Activated CD4-positive, alpha-beta T cell treated with anti-CD3 and anti-CD28 coated beads, Interleukin-2, amount 50 U/mL, for 24 hours (primary cell): ENCODE measurements at places on chromosomes 4 and X.

- DNase-seq = peak; percentile 7
Observed at GRCh38 chrX:44245733-44246132, 97.7 kb downstream of the EFHC2 start.

GRCh38 chrX:71181910-71182799, 37.5 kb downstream of the NLGN3 start:
- DNase-seq = peak; percentile 81

- DNase-seq = no peak
Observed at GRCh38 chr4:180179146-180179545, 2064.1 kb upstream of the TENM3 start.

GRCh38 chr4:55074386-55074785, 51.0 kb downstream of the KDR start:
- no peak for DNase-seq

- DNase-seq = no peak
Observed at GRCh38 chr4:8768357-8768999, 103.2 kb downstream of the HMX1 start.

GRCh38 chr4:74159143-74159709, 1.3 kb downstream of the MTHFD2L start:
- DNase-seq = no peak

- DNase-seq = no peak
Observed at GRCh38 chrX:136671006-136671610, 23.1 kb downstream of the CD40LG start.

GRCh38 chrX:153902385-153902784, 2.1 kb upstream of the AVPR2 start:
- no peak for DNase-seq

DNA sequence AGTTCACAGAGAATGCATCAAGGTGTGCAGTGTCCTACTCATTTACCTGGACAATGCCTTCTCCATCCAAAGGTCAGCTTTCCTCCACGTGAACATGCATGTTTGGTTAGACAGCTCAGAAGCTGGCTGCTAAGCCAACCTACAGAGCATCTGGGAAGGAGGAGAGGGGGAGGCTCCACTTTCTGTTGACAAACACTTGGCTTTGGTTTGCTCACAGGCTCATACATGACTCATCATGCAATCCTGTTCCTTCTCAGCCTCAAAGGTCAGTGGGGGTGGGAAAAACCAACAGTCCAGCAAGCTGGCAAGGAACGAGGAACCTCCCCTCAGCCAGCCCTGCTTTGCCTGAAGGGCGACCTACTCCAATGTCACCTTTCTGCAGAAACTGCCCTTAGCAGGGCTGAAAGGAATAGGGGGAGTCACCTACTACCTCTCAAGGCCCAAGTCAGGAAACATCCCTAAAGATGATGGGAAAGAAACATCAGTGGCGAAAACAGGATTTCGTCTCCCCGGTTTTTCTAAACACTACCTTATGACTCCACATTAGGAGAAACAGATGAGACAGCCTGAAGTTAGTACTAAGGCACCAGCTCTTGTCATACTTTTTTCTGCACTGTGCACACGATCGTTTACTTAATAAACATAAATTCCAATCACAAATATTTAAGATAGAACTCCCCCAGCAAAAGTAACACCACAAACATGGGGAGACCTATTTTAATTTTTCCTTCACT, 37.9 kb downstream of the RELL1 start:
- no peak for DNase-seq

DNA sequence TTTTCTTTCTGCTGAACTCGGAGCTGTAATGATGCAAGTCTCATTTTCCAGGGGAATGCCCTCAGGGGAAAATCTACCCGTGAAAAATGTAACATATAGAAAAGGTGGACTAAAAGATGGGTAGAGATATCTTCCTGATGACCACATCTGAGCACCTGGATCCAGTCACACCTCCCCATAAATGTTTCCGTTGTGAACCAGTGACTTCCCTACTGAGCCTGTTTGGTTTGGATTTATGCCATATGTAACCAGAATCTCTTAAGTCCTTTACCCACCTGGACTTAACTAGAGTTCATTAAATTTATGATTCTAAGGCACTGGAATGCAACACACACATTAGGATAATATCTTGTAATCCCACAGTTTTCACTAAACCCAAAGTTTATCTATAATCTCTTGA, 171.1 kb downstream of the ZNF330 start:
- no peak for DNase-seq

GRCh38 chr4:155972098-155972497, 18.4 kb upstream of the CTSO start:
- DNase-seq = no peak

DNA sequence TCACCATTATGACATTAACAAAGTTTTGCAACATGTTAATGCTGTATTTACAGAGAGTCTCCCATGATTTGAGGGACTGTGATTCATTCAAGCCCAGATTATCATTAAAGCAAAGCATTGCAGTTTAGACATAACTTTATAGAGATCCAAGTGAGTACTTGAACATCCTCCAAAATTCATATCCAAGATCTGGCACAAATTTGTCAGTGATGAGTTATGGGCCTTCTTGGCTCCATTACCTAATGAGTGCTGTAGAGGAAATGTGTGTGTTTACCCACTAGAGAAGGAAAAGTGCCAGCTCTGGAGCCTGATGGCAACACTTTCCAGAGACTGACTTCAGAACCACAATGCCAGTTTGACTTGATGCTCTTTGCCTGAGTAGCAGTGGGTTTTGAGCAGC, 432.3 kb downstream of the GALNTL6 start:
- no peak for DNase-seq

- no peak for DNase-seq
Observed at GRCh38 chrX:24862343-24862742, 153.4 kb downstream of the ARX start.

GRCh38 chrX:33726281-33727160, 405.6 kb downstream of the FAM47A start:
- no peak for DNase-seq

DNA sequence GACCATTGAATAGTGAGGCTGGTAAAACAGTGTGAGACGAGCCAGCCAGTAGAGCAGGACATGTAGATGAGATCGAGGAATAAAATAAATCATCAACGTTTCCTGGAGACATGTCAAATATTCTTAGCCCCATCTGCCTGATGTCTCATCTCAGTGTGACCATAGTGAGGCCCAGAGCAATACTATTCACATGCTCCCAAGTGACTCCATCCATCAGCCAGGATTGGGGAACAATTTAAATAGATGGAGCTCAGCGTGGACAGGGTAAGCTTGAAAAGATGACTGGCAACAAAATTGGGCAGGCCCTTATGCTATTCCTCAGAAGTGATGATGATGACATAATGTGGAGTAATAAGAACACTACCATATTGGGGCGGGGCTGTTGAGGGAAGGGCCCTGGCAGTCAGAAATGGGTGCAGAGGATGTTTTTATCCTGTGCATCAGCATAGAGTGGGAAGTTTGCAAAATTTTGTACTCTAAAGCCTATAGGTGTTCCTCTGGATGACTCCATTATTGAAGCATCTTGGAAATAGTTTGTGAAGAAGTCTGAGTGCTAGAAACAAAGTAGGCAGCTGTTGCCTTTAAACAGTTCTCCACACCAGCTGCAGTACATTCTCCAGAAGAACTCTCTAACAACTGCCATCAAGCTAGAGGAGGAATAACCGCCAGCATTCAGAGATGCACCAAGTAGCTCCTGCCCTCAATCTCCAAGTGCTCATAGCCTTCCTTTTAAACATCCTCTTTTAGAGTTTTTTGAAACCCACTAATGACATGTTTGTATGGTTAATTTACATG, 333.0 kb downstream of the DCHS2 start:
- DNase-seq = no peak

- DNase-seq = no peak
Observed at GRCh38 chrX:4110964-4111363, 397.5 kb upstream of the PRKX start.

- no peak for DNase-seq
Observed at GRCh38 chr4:163194593-163194992, 27.9 kb upstream of the NAF1 start.

DNA sequence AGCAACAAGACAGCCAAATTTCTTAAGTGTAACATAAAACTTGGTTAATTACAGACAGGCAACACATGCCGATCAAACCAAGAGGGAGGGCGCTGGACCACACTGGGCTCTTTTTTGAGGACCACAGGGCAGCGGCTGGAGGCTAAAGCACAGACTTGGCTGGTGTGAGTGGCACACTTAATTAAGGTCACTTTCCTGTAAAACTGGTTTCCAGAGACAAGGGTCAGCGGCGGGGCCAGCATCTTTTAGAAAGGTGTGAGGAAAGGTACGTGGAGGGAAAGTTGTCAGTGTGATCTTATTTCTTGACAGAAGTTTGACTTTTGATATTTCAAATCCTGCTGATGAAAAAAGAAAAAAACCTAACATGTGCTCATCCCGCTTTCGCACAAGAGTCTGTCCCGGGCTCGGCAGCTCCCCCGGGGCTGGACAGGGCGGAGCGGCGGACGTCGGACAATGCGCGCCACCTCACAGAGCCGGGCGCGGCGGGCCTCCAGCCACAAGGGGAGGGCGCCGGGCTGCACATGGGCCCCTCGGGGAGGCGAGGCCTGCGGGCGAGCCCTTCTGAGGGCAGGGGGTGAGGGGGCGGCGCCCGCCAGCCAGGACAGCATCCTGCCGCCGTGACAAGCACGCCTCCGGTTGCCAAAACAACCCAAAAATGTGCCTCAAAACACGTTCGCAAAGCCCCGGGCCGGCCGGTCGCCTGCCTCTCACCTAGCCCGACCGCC, 660 bp upstream of the HSPA4L start:
- no peak for DNase-seq
